ENCODE measurements at places on chromosomes 16 and 17.
A peak's percentile ranks its signal among the peaks of the same experiment; 100 is the strongest.

DNA sequence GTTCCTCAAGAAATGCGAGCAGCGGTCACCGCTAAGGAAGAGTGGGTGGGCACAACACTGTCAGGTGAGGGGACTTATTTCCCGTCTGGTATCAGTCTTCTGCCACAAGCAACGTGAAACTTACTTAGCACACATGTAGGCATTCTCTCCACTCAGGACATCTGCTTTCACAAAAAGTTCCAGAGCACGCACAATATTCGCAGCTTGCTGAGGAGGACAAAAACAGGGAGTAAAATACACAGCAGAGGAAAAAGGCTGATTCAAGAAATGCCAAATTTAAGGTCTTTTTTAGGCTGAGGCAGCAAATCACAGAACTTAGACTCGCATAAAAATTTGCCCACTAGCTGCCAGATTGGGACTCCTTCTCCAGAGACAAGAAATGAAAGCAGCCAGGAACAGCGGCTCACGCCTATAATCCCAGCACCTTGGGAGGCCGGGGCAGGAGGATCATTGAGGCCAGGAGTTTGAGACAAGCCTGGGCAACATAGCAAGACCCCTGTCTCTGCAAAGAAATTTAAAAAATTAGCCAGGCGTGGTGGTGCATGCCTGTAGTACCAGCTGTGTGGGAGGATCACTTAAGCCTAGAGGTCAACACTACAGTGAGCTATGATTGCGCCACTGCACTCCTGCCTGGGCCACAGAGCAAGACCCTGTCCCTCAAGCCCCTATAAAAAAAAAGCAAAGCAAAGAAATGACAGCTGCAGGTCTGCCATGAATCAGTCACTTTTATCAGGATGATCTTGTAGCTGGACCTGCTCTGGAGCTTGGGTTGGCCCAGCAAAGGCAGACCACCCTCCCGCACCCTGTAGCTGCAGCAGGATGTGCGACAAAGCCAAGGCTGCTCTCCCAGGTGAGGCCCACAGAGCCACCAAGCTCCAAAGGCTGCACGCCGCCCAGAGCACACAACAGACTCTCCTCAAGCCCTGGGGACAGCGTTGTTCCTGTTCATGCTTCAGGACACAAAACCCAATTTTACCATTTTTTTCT lies 20.5 kb downstream of the USP36 start:
- peak overlapping the region; percentile 98 for H3K27ac ChIP-seq
- H3K36me3 ChIP-seq = peaks cover 81% of the 10 kb centered on the region
- DNase-seq = no peak

- peak overlapping the region; percentile 93 for H3K27ac ChIP-seq
- DNase-seq = no peak
- H3K27me3 ChIP-seq = no peaks in the 10 kb centered on the region
Observed at GRCh38 chr17:18185391-18185790, 1.8 kb downstream of the ALKBH5 start.

DNA sequence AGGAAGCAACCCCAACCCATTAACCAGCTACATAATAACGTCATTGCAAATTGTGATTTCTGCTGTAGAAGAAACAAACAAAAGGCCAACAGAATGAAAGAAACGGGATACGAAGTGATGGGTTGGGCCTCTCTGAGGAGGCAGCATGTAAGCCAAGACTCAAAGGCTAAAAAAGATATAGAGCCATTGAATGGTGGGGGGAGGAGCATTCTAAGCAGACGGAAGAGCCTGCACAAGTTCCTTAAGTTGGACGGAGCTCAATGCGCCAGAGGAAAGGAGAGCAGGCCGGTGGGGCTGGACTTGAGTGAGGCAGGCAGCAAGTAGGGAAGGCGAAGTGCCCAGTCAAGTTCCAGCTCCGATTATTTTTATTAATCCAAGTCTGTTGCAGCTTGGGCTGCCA lies 160.3 kb downstream of the SHISA9 start:
- no peaks in the 10 kb centered on the region for H3K4me1 ChIP-seq
- H3K27ac ChIP-seq = no peak overlapping the region
- no peaks in the 10 kb centered on the region for H3K27me3 ChIP-seq
- H3K4me3 ChIP-seq = no peak overlapping the region

DNA sequence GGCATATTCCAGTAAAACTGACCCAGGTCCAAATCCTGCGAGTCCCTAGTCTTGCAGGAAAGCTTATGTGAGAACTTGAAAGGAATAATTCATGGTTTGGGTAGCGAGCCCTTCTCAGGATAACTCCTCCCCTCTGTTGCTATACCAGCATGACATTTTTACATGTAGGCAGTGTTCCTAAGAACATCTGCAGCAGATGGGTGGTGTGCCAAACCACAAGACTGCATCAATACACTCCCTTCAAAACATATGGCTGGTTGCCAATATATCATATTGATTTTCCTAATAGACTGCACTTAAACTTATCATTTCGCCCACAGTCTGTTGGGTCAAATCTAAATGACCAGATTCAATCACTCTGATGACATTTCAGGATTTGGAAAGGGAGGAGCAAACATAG lies 19.9 kb downstream of the PSME3IP1 start:
- DNase-seq = no peak
- H3K4me1 ChIP-seq = peaks cover 4% of the 10 kb centered on the region
- H3K27ac ChIP-seq = no peak overlapping the region
- no peaks in the 10 kb centered on the region for H3K27me3 ChIP-seq
- H3K36me3 ChIP-seq = peaks cover 57% of the 10 kb centered on the region
- no peak overlapping the region for H3K4me3 ChIP-seq

- no peaks in the 10 kb centered on the region for H3K36me3 ChIP-seq
- no peaks in the 10 kb centered on the region for H3K27me3 ChIP-seq
- H3K27ac ChIP-seq = no peak overlapping the region
- H3K4me3 ChIP-seq = no peak overlapping the region
Observed at GRCh38 chr16:81932668-81933067, 78.6 kb downstream of the SDR42E1 start.

DNA sequence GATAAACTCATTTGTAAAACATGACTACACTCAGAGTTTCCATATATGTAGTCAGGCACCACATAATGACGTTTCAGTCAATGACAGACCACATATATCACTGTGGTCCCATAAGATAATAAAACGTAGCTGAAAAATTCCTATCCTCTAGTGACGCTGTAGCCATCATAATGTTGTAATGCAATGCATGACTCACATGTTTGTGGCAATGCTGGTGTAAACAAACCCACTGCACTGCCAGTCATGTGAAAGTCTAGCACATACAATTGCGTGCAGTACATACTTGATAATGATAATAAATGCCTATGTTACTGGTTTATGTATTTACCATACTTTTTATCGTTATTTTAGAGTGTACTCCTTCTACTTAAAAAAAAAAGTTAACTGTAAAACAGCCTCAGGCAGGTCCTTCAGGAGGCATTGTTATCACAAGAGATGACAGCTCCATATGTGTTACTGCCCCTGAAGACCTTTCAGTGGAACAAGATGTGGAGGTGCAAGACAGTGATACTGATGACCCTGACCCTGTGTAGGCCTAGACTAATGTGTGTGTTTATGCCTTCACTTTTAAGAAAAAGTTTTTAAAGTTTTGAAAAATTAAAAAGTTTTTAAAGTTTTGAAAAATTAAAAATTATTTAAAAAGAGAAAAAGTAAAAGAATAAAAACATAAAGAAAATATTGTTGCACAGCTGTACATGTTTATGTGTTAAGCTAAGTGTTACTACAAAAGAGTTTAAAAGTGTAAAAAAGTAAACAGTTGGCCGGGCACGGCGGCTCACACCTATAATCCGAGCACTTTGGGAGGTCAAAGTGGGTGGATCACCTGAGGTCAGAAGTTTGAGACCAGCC lies 9.0 kb downstream of the STAT5B start:
- no peaks in the 10 kb centered on the region for H3K27me3 ChIP-seq
- DNase-seq = peak; percentile 56
- no peak overlapping the region for H3K4me3 ChIP-seq
- peak overlapping the region; percentile 66 for H3K27ac ChIP-seq

GRCh38 chr17:39027455-39028035 lies 60.3 kb upstream of the FBXO47 start:
- H3K27me3 ChIP-seq = peaks cover 19% of the 10 kb centered on the region
- H3K4me3 ChIP-seq = no peak overlapping the region
- no peak for DNase-seq
- H3K27ac ChIP-seq = no peak overlapping the region

DNA sequence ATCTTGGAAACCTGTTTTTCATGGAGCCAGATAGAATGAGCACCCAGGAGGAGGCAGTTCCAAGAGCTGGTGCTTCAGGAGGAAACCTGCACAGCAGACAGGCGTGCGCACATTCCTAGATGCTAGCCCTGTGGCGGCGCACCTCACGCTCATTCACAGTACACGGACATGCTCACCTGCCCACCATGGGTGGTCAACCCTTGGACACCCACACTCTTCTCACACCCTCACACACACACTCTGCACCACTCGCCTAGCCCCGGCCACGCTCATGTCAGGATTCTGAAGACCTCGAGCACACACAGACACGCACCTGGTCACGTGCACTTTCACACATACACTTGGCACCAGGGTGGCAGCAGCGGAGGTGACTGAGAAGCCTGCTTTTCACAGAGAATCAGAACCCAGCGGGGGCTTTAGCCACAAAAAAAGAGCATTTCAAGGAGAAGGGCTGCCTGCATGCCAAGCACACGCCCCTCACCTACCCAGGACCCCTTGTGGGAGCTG lies 28.6 kb downstream of the RAI1 start:
- H3K4me3 ChIP-seq = no peak overlapping the region
- peaks cover 18% of the 10 kb centered on the region for H3K4me1 ChIP-seq
- no peak overlapping the region for H3K27ac ChIP-seq
- H3K36me3 ChIP-seq = no peaks in the 10 kb centered on the region
- no peaks in the 10 kb centered on the region for H3K27me3 ChIP-seq
- no peak for DNase-seq

- no peak for DNase-seq
- peaks cover 34% of the 10 kb centered on the region for H3K4me1 ChIP-seq
- H3K27me3 ChIP-seq = no peaks in the 10 kb centered on the region
- H3K4me3 ChIP-seq = no peak overlapping the region
Observed at GRCh38 chr16:79008869-79009179, 591.7 kb downstream of the MAF start.

DNA sequence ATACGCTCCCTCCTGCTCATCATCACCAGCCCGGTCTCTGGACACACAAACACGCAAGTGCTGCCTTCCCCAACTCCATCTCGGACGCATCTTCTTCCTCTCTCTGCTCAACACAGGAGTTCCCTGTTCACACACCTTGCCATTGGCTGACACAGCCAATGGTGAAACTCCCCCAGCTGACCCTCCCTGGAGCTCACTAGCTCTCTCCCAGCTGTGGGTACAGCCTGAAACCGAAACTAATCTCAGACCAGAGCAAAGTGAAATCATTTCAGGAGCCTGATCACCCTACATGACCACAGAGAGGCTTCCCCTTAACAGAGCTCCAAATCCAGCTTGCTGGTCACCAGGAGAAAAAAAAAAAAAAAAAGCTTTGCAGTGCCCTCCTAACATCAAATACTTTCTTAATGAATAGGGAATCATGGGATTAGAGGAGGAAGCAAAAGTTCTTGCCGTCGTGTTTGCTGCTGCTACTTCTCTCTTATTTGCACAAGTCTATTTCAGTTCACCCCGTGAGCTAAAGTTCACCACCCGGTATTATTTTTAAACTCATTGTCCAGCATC lies 8.3 kb downstream of the CUEDC1 start:
- no peak overlapping the region for H3K27ac ChIP-seq
- H3K27me3 ChIP-seq = peaks cover 41% of the 10 kb centered on the region
- peak overlapping the region; percentile 57 for H3K4me3 ChIP-seq
- no peaks in the 10 kb centered on the region for H3K36me3 ChIP-seq
- H3K4me1 ChIP-seq = peaks cover 43% of the 10 kb centered on the region

GRCh38 chr16:70523743-70524398 lies at the start of gene SF3B3:
SF3B3 (plus strand) TSS chr16:70523816; CDS start chr16:70526657, 2,841 bp downstream.
- H3K36me3 ChIP-seq = peaks cover 67% of the 10 kb centered on the region
- H3K4me1 ChIP-seq = peaks cover 51% of the 10 kb centered on the region
- no peaks in the 10 kb centered on the region for H3K27me3 ChIP-seq
- peak within 1 kb of the TSS; percentile 95 for H3K27ac ChIP-seq

GRCh38 chr16:48959204-48959603 lies 322.4 kb downstream of the CBLN1 start:
- no peaks in the 10 kb centered on the region for H3K27me3 ChIP-seq
- H3K27ac ChIP-seq = no peak overlapping the region
- no peaks in the 10 kb centered on the region for H3K4me1 ChIP-seq
- H3K36me3 ChIP-seq = no peaks in the 10 kb centered on the region

- H3K4me1 ChIP-seq = peaks cover 8% of the 10 kb centered on the region
- H3K27ac ChIP-seq = no peak overlapping the region
- no peaks in the 10 kb centered on the region for H3K36me3 ChIP-seq
- peak; percentile 67 for DNase-seq
- H3K27me3 ChIP-seq = peaks cover 4% of the 10 kb centered on the region
Observed at GRCh38 chr17:13024526-13025257, 6.9 kb upstream of the ELAC2 start.

- H3K4me1 ChIP-seq = no peaks in the 10 kb centered on the region
- H3K27ac ChIP-seq = no peak overlapping the region
- no peaks in the 10 kb centered on the region for H3K27me3 ChIP-seq
- H3K36me3 ChIP-seq = peaks cover 54% of the 10 kb centered on the region
- no peak for DNase-seq
- H3K4me3 ChIP-seq = no peak overlapping the region
Observed at GRCh38 chr17:21299981-21300600, 15.6 kb downstream of the MAP2K3 start.

Measured in activated CD4-positive, alpha-beta memory T cell treated with anti-CD3 and anti-CD28 coated beads, Interleukin-2, amount 10 ng/mL, durations not matched to agents 7 days and 5 days (primary cell).